ENCODE measurements at places on chromosomes 7 and 10. TPM values are rescaled to one million over a fixed set of nuclear protein-coding genes. Genes with fewer than 3 reads are reported as not detected.

Gene AGBL3
- 7.6 TPM for total RNA-seq

Gene ASCC1
- total RNA-seq, result 36.1 TPM

Gene FAM20C
- 84.9 TPM for total RNA-seq

Gene C10orf95
- 2.7 TPM for total RNA-seq

Gene THSD7A
- total RNA-seq, result 24.3 TPM

Gene ZP3
- total RNA-seq, result 17.5 TPM

Gene OAT
- 44.1 TPM for total RNA-seq

Gene ZCCHC24
- total RNA-seq, result 21.3 TPM

Gene NEUROD6
- total RNA-seq, result not detected

Gene TMEM270
- 0.50 TPM for total RNA-seq

Gene SPDYE6
- total RNA-seq, result not detected

Gene TEX47
- total RNA-seq, result not detected

Gene FZD8
- 18.8 TPM for total RNA-seq

Gene OIT3
- not detected for total RNA-seq

Gene GPNMB
- 60.6 TPM for total RNA-seq

Gene HIF1AN
- 40.6 TPM for total RNA-seq

Gene CH25H
- total RNA-seq, result 3.2 TPM

Gene VAX1
- not detected for total RNA-seq

Gene SPDYE5
- not detected for total RNA-seq

Gene ADRB1
- 0.72 TPM for total RNA-seq

Gene PCLO
- total RNA-seq, result 12.0 TPM

Data from kidney (tissue), 22 donors.